ENCODE measurements at places on chromosomes 1 and 21. TPM values are rescaled to one million over a fixed set of nuclear protein-coding genes. Genes with fewer than 3 reads are reported as not detected.

NLRP3 gene
- not detected for total RNA-seq

ATP1A1 gene
- total RNA-seq, result 117 TPM

SLC5A9 gene
- total RNA-seq, result not detected

OR14K1 gene
- not detected for total RNA-seq

EEIG2 gene
- 17.8 TPM for total RNA-seq

RAP1GAP gene
- total RNA-seq, result not detected

CCDC185 gene
- not detected for total RNA-seq

NCAM2 gene
- 1.1 TPM for total RNA-seq

GBP6 gene
- not detected for total RNA-seq

SERPINC1 gene
- not detected for total RNA-seq

SYT2 gene
- total RNA-seq, result not detected

Data from subcutaneous preadipocyte (primary cell).